ENCODE measurements at places on chromosomes 1 and 21. TPM values are rescaled to one million over a fixed set of nuclear protein-coding genes. Genes with fewer than 3 reads are reported as not detected.

DNA sequence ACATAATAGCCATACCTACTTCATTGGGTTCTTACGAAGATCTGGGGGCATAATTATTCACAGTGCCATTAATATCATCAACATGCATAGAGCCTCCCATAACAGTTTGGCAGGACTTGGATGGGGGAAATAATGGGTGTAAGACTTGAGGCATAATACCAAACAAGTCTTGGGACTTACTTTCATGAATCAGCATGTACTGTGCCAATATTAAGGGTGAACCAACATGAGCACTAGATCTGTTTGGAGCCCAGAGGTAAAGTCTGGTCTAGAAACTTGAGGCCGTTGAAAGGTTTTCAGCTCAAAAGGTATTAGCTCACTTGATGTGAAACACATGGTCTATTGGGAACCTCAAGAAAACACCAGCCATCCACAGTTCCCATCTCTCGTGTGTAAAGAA, 56.7 kb upstream of the ZC3H11B start:
- DNase-seq, result no peak
- no peaks in the 10 kb centered on the region for H3K27me3 ChIP-seq
- no peak overlapping the region for H3K27ac ChIP-seq
- H3K4me3 ChIP-seq, result no peak overlapping the region

DNA sequence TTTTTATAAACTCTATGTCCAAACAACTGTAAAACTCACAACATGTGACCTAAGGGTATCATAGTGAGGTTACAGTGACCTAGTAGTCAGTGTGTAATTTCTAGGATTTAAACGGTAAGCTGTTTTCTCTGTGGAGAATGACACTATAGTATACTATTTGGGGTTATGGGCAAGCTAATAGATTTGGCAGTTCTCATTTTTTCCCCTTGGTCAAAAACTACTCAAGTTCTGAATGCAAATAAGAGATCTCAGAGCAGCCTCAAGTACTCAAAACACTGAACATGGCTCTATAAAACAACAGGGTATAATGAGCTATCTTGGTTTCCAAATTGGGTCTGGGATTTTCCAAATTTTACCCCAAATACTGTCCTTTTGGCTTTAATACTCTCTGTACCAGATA, 88.5 kb upstream of the HMCN1 start:
- no peak overlapping the region for H3K4me3 ChIP-seq
- H3K36me3 ChIP-seq, result no peaks in the 10 kb centered on the region
- no peaks in the 10 kb centered on the region for H3K27me3 ChIP-seq
- peak; percentile 41 for DNase-seq

- no peaks in the 10 kb centered on the region for H3K36me3 ChIP-seq
- no peak overlapping the region for H3K4me3 ChIP-seq
- H3K4me1 ChIP-seq, result no peaks in the 10 kb centered on the region
- H3K27me3 ChIP-seq, result no peaks in the 10 kb centered on the region
- no peak overlapping the region for H3K27ac ChIP-seq
These were observed 80.2 kb downstream of the RGS2 start for GRCh38 chr1:192889082-192889481.

GRCh38 chr21:27582246-27582947, 615.5 kb upstream of the ADAMTS5 start:
- H3K27me3 ChIP-seq, result no peaks in the 10 kb centered on the region
- H3K36me3 ChIP-seq, result no peaks in the 10 kb centered on the region
- no peaks in the 10 kb centered on the region for H3K4me1 ChIP-seq
- DNase-seq, result no peak
- no peak overlapping the region for H3K4me3 ChIP-seq

GRCh38 chr1:228198977-228199590, 8.8 kb upstream of the OBSCN start:
- no peaks in the 10 kb centered on the region for H3K4me1 ChIP-seq
- no peaks in the 10 kb centered on the region for H3K36me3 ChIP-seq
- DNase-seq, result no peak
- no peak overlapping the region for H3K27ac ChIP-seq
- H3K27me3 ChIP-seq, result no peaks in the 10 kb centered on the region

GRCh38 chr1:48069662-48070395, 72.6 kb upstream of the TRABD2B start:
- no peaks in the 10 kb centered on the region for H3K27me3 ChIP-seq
- H3K36me3 ChIP-seq, result no peaks in the 10 kb centered on the region

DNA sequence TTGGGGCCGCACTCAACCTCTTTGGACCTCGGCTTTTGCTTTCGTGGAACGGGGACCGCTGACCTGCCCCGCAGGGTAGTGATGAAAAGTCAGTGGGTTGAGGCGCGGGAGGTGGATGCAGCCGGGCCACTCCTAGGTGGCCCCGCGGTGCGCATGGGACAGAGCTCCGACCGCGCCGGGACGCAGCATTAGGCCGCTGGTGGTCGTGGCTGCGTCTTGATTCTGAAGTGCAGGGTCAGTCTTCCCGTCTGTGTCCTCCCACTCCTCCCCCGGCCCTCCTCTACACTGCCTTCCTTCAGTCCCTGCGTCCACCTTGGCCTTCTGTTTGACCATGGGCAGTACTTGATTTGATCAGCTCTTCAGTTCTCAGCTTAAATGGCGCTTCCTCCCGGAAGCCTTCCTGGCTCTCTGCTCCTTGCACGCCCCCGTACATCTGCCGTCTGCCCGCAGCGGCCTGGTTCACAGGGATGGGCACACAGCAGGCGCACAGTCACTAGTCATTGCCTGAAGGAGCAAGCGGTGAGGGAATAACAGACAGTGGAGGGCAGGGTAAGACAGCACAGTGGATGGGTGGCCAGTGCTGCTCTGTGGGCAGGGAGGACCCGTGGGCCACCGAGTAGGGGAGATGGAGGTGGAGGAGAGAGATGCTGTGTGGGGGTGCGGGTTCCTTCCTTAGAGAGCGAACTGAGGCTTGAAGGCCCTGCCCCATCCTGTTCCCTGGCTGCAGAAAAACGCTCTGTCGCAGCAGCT, 633 bp downstream of the THEMIS2 start:
- peak overlapping the region; percentile 6 for H3K27ac ChIP-seq
- no peaks in the 10 kb centered on the region for H3K27me3 ChIP-seq
- peak; percentile 33 for DNase-seq
- no peaks in the 10 kb centered on the region for H3K36me3 ChIP-seq

GRCh38 chr1:44038876-44039657, 7.8 kb upstream of the SLC6A9 start:
- no peaks in the 10 kb centered on the region for H3K36me3 ChIP-seq
- peak; percentile 35 for DNase-seq
- H3K27ac ChIP-seq, result no peak overlapping the region
- H3K27me3 ChIP-seq, result no peaks in the 10 kb centered on the region
- H3K4me1 ChIP-seq, result peaks cover 17% of the 10 kb centered on the region

DNA sequence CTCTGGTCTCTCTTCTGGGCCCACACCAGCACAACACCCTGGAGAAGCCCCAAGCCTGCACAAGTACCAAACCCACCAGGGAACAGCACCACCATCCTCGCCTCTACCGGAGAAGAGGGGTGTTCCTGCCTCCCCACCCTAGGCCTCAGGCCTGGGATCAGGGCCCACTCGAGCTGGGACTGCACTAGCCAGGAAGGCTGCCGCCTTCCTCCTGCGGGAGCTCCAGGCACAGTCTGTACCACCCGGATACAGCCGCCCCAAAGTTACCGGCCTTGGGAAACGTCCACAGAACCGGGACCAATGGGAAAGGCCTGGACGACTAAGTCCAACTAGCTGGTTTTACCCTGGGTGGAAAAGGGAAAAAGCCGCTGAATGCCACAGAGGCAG, 3.4 kb downstream of the TAL1 start:
- no peaks in the 10 kb centered on the region for H3K4me1 ChIP-seq
- no peak overlapping the region for H3K27ac ChIP-seq
- peaks cover 91% of the 10 kb centered on the region for H3K27me3 ChIP-seq
- H3K36me3 ChIP-seq, result no peaks in the 10 kb centered on the region
- no peak overlapping the region for H3K4me3 ChIP-seq

- H3K36me3 ChIP-seq, result no peaks in the 10 kb centered on the region
- H3K27ac ChIP-seq, result no peak overlapping the region
- H3K4me1 ChIP-seq, result no peaks in the 10 kb centered on the region
- H3K27me3 ChIP-seq, result peaks cover 7% of the 10 kb centered on the region
- H3K4me3 ChIP-seq, result no peak overlapping the region
- DNase-seq, result no peak
These were observed 6.5 kb downstream of the CTRC start for GRCh38 chr1:15444468-15445389.

- no peaks in the 10 kb centered on the region for H3K36me3 ChIP-seq
- DNase-seq, result peak; percentile 44
- no peaks in the 10 kb centered on the region for H3K4me1 ChIP-seq
These were observed 8.4 kb downstream of the KCNN3 start for GRCh38 chr1:154861607-154862094.

DNA sequence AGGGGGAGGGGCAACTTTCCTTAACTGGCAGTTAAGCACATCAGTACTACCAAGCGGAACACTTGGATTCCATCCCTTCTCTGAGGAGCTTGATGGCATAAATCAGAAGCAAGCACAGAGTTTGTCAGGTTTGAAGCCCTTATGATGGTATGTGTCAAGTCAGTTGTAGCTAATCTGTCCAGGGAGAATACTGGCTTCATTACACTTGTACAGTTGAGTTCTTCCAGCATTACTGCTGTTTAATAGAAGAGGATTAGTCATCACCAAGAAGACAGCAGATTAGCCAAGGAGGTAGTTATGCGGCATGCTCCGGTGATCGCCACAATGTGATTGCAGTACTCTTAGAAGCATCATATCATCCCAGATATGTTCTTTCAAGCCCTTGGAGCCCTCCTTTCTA, 2.1 kb upstream of the TDRD5 start:
- no peaks in the 10 kb centered on the region for H3K4me1 ChIP-seq
- peaks cover 2% of the 10 kb centered on the region for H3K27me3 ChIP-seq
- DNase-seq, result no peak
- no peak overlapping the region for H3K4me3 ChIP-seq
- no peaks in the 10 kb centered on the region for H3K36me3 ChIP-seq
- H3K27ac ChIP-seq, result no peak overlapping the region

GRCh38 chr1:185680453-185680852, 53.7 kb upstream of the HMCN1 start:
- no peak overlapping the region for H3K4me3 ChIP-seq
- H3K27ac ChIP-seq, result no peak overlapping the region
- DNase-seq, result no peak
- H3K36me3 ChIP-seq, result no peaks in the 10 kb centered on the region
- no peaks in the 10 kb centered on the region for H3K27me3 ChIP-seq
- H3K4me1 ChIP-seq, result no peaks in the 10 kb centered on the region

- H3K36me3 ChIP-seq, result peaks cover 13% of the 10 kb centered on the region
- DNase-seq, result no peak
These were observed 19.4 kb downstream of the BLZF1 start for GRCh38 chr1:169387399-169387798.

- peaks cover 6% of the 10 kb centered on the region for H3K4me1 ChIP-seq
- H3K27ac ChIP-seq, result no peak overlapping the region
- H3K27me3 ChIP-seq, result no peaks in the 10 kb centered on the region
- no peak for DNase-seq
- no peak overlapping the region for H3K4me3 ChIP-seq
These were observed 77.8 kb upstream of the KAZN start for GRCh38 chr1:14520514-14521163.

- DNase-seq, result no peak
- H3K4me3 ChIP-seq, result no peak overlapping the region
- H3K27me3 ChIP-seq, result no peaks in the 10 kb centered on the region
- peaks cover 4% of the 10 kb centered on the region for H3K4me1 ChIP-seq
These were observed 5.1 kb downstream of the IFI16 start for GRCh38 chr1:159014851-159015250.

- H3K4me1 ChIP-seq, result no peaks in the 10 kb centered on the region
- no peaks in the 10 kb centered on the region for H3K36me3 ChIP-seq
- H3K4me3 ChIP-seq, result no peak overlapping the region
- H3K27me3 ChIP-seq, result no peaks in the 10 kb centered on the region
- H3K27ac ChIP-seq, result no peak overlapping the region
These were observed 41.8 kb downstream of the FNBP1L start for GRCh38 chr1:93489756-93490155.

DNA sequence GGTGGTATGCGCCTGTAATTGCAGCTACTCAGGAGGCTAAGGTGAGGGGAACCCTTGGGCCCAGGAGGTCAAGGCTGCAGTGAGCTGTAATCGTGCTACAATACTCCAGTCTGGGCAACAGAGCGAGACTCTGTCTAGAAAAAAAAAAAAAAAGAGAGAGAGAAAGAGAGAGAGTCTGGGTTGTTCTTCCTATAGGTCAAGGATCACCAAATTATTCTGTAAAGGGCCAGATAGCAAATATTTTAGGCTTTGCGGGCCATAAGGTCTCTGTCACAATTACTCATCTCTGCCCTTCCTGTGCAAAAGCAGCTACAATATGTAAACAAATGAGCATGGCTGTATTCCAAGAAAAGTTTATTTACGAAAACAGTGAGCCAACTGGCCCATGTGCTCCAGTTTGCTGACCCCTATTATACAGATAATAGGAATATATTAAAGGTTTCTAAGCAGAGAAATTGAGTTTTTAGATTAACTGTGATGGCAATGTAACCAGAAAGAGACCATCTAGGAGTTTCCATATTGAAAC, 2.1 kb downstream of the SASS6 start:
- peaks cover 9% of the 10 kb centered on the region for H3K4me1 ChIP-seq
- H3K36me3 ChIP-seq, result no peaks in the 10 kb centered on the region
- no peak overlapping the region for H3K27ac ChIP-seq
- no peak overlapping the region for H3K4me3 ChIP-seq

DNA sequence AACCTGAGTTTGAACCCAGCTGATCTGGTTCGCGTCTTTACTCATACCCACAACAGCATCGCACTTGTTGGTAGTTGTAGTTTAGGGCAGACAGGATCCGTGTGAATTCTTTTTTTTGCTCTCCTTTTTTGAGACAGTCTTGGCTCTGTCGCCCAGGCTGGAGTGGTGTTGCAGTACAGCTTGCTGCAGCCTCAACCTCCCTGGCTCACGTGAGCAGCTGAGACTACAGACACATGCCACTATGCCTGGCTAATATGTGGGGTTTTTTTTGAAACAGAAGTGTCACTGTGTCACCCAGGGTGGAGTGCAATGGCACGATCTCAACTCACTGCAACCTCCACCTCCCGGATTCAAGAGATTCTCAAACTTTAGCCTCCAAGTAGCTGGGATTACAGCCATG, 7.9 kb downstream of the TAF13 start:
- DNase-seq, result no peak
- H3K27me3 ChIP-seq, result no peaks in the 10 kb centered on the region
- no peaks in the 10 kb centered on the region for H3K4me1 ChIP-seq
- H3K27ac ChIP-seq, result no peak overlapping the region

DNA sequence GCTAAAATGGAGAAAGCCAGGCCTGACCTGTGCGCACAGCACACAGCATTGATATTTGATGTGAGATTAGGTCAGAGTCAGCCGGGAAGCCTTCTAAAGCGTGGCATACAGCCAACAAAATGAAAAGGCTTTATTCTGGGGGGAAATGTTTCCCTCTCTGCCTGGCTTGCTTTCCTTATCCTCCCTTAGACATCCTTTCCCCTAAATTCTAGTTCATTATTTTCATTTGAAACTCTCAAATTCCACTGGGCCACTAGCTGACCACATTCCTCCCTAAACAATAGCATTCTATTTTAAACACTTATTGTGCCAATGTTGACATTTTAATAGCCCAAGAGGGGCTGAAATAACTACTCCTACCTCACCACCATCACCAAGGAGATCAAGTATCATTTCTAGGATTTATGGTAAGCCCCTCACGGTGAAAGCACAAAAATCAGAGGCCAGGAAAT, 49.4 kb downstream of the LEPR start:
- H3K36me3 ChIP-seq, result no peaks in the 10 kb centered on the region
- H3K4me1 ChIP-seq, result no peaks in the 10 kb centered on the region
- H3K4me3 ChIP-seq, result no peak overlapping the region

The NEGR1 gene
- 3.1 TPM for total RNA-seq

The FCGR3B gene
- not detected for total RNA-seq

The RPL11 gene
- 1,412 TPM for total RNA-seq

The SPRR2A gene
- not detected for total RNA-seq

The OXCT2 gene
- 6.4 TPM for total RNA-seq

The ADGRL4 gene
- 5.0 TPM for total RNA-seq

The CD1E gene
- not detected for total RNA-seq

The LRRC8C gene
- total RNA-seq, result 4.1 TPM

The GPX7 gene
- total RNA-seq, result 30.6 TPM

The LIX1L gene
- 14.2 TPM for total RNA-seq

The NUP210L gene
- total RNA-seq, result 0.17 TPM

The OR2T29 gene
- not detected for total RNA-seq

The SLC44A5 gene
- under 0.01 TPM for total RNA-seq

The CCDC24 gene
- 3.5 TPM for total RNA-seq

Measured in fibroblast of lung (primary cell).